ENCODE measurements at places on chromosomes 13 and 19.

- DNase-seq, result no peak
These were observed 81.6 kb downstream of the CHST8 start for GRCh38 chr19:33703438-33703750.

- no peak for DNase-seq
These were observed 10.7 kb downstream of the SHISA7 start for GRCh38 chr19:55432241-55432959.

DNA sequence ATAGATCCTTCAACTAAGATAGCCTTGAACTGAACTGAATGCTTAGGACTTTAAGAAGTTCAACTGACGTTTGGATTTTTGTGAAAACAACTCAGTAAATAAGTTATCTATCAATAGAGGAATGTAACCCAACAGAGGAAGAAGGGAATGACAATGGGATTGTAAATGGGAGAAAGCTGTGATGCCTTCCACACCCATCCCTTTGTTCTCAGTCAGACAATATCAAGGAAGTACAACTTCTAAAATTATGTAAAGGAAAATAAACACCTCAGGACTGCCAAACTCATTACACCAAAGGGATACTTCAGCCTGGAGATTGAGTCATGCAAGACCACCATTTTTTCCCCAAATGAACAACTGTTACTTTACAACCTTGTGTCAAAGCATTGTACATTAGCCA is 21.1 kb downstream of the CEACAM8 start:
- DNase-seq, result no peak

DNA sequence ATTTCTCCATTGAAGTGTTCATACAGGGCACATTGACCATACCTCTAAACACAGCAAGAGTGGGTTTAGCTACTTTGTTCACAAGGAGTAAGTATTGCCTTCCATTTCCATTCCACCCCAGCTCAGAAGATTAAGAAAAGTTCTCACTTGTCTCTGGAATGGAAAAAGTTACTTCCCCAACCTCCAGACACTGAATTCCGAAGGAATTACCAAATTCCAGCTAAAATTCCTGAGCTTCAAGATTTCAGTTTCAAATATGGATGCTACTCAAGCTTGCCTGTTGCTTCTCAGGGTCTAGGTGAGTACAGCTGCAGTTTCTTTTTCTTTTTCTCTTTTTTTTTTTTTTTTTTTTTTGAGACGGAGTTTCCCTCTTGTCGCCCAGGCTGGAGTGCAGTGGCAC is 33.6 kb downstream of the TEX26 start:
- DNase-seq, result no peak

DNA sequence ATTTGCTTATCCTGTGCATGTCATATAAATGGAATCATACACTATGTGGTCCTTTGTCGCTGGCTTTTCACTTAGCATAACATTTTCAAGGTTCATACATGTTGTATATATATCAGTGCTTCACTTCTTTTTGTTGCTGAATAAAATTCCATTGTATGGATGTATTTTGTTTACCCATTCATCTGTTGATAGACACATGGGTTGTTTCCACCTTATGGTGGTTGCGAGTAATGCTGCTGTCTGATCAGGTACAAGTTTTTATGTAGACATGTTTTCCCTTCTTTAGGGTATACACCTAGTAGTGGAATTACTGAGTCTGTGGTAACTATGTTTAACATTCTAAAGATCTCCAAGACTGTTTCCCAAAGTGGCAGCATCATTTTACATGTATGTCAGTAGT is 102.5 kb downstream of the RNF17 start:
- no peak for DNase-seq

GRCh38 chr19:18309525-18310064 is 13.3 kb downstream of the LSM4 start:
- DNase-seq, result no peak

- peak; percentile 82 for DNase-seq
These were observed 1.8 kb downstream of the ETHE1 start for GRCh38 chr19:43524922-43525835.

- DNase-seq, result no peak
These were observed 734 bp upstream of the TRMT1 start for GRCh38 chr19:13117176-13117771.

GRCh38 chr19:5032101-5032967 is 63.4 kb downstream of the KDM4B start:
- no peak for DNase-seq

DNA sequence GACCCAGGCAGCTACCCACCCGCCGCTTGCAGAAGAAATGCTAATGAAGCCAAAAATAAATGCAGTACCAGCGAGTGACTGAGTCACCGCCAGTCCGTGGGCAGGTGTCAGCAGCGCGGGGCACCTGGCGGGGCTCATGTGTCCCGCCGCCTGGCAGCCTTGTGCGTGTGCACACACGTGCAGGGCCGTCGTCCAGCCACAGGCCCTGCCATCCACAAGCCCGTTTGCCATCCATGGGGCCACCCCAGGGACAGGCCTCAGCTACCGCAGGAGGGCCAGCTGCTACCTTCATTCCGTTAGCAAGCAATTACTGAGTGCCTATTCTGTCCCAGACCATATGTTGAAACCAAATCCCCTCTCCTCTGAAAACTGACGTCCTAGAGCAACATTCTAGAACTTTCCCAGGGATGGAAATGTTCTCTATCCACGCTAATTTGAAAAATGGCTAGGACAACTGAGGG is 20.5 kb downstream of the NCAN start:
- DNase-seq, result no peak

GRCh38 chr19:35856546-35857149 is at the start of gene KIRREL2:
Gene KIRREL2, plus strand, starts transcription at chr19:35856911. Its CDS starts 209 bp downstream, at chr19:35857120.
- DNase-seq, result no peak

- DNase-seq, result no peak
These were observed 772.0 kb downstream of the DIAPH3 start for GRCh38 chr13:59391696-59392095.

DNA sequence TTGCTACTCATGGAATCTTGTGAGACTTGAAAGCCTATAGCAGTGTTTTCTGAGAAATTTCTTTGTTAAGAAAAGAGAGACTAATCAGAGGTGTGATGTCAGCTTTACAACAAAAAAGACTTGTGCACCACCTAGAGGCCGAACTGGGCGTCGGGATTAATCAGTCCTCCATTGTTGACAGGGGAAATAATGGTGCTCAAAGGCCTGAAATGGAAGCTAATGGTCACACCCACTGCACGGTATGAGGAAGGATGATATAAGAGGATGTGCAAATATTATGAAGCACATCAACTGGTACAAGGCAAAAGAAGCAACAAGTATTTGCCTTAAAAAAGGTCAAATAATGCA is 480.2 kb upstream of the MIR17HG start:
- DNase-seq, result peak; percentile 77

GRCh38 chr13:58850161-58850560 is 1218.6 kb downstream of the PCDH17 start:
- no peak for DNase-seq

- no peak for DNase-seq
These were observed 1591.0 kb upstream of the SLC10A2 start for GRCh38 chr13:104657196-104657595.

- no peak for DNase-seq
These were observed 12.3 kb downstream of the CIB3 start for GRCh38 chr19:16160943-16161560.

DNA sequence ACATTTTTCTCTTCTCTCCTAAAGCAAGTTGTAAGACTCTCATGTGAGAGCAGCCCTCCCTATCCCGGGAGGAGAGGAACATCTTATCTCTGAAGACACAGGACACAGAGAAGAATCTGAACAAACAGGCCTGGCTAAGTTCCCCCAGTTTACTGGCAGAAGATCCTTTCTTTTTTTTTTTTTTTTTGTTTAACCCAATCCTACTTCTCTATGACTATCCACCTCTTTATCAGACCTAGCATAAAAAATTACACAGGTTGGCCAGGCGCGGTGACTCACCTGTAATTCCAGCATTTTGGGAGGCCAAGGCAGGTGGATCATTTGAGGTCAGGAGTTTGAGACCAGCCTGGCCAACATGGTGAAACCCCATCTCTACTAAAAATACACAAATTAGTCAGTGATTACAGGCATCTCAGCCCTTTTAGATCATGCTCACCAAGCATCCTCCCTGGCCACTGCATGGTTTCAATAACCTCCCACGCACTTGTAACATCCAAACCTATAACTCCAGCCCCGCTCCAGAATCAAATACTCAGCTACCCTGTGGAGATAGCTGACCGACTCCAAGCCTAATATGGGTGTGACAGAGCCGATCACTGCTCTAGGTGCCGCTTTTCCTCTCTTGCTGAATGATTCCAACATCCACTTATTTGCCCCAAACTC is 27.3 kb upstream of the MUC16 start:
- DNase-seq, result no peak

- no peak for DNase-seq
These were observed 19.1 kb downstream of the PEX11G start for GRCh38 chr19:7469669-7470285.

- DNase-seq, result no peak
These were observed 858.0 kb downstream of the SLITRK1 start for GRCh38 chr13:83024232-83024631.

GRCh38 chr13:44876782-44877324 is 112.4 kb downstream of the NUFIP1 start:
- no peak for DNase-seq

GRCh38 chr19:18793144-18794028 is 2.3 kb upstream of the COMP start:
- no peak for DNase-seq

- peak; percentile 86 for DNase-seq
These were observed 5.2 kb downstream of the TRIP10 start for GRCh38 chr19:6744381-6745301.

- no peak for DNase-seq
These were observed 201.3 kb upstream of the SLITRK6 start for GRCh38 chr13:86000546-86000945.

DNA sequence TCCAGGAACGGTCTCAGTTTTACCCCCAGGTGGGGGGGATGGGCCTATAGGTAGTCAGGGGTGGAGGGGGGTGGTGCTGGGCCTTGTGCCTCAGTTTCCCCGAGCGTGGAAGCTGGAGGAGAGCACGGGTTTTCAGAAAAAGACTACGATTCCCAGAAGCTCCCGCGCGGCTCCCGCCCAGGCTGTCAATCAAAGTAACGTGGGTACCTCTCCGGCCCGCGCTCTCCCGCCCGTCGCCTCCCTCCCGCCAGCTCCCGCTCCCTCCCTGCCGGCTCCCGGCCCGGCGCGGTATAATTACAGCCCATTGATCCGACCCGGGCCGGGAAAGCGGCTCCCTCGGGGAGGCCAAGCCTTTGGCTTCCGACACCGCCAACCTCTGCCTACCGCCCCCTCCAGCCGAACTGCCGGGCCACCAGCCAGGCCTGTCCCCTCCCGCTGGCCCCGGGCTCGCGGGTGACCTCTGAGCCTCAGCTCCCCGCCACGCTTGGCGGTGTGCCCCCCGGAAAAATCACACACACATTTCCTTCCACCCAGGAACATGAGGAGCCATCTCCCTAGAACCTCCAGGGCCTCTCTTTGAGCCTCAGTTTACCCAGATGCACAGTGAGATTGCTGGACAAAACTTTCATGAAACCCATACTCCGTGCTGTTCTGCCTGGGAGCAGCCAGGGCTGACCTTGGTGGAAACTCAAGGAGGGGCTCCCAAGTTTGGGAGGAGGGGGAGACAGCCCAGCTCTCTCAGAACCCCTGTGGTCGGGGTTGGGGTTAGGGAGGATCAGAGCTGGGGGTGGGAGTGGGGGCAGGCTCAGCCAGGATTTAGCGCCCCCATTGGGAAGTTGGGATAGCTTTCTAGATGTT is 7.3 kb upstream of the TLE2 start:
- DNase-seq, result peak; percentile 96

GRCh38 chr19:35907377-35907745 is 734 bp downstream of the TYROBP start:
- no peak for DNase-seq

- no peak for DNase-seq
These were observed 2700.2 kb downstream of the PCDH9 start for GRCh38 chr13:64529874-64530485.

DNA sequence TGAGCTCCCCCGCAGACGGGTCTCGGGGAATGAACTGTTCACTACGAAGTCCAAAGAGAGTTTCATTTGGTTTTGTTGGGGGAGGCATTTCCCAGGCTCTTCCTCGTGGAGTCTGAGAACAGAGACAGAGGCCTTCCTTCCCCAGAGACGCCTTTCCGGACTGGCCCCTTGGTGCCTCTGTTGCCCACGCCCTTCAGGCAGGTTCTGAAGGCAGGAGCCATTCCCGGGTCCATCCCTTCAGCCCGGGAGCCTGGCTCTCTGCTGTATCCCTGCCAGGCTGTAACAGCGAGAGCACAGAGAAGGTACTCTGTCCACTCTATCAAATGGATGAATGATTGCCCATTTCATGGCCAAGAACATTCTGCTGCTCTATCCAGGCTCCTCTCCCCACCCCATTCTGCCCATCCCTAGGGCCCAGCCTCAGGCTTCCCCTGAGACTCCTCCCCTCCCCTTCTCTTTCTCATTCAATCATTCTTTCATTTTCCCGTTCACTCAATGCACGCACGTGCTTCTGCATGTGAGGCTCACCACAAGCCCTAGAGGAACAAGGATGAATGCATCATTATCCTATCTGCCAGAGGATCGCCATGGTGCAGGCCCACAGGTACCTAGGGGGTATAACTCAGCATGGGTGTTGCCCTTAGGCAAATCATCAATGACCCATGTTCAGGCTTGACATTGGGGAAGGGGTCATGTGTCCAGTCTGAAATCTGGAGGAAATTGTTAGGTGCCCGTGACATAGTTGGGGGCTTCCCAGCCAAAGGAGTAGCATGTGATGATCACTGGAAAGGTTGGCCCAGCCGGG is 298.6 kb downstream of the ZNF536 start:
- DNase-seq, result no peak

DNA sequence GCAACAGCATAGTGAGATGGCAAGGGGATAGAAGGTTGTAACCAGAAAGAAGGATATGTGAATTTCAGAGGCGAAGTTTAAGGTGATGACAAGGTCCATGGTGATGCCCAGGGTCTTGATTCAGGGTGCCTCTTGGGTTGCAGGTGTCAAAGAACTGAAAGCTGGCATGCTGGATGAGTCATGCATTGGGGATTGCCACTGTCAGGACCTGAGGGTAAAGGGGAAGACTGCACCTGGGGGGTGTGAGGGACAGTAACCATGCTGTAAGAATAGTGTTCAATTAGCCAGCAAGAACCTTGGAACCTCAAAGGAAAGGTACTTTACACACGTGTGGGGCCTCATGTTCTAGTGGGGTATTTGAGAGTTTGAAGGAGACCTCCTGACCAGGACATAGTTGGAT is 279.6 kb downstream of the SLC7A1 start:
- DNase-seq, result no peak

DNA sequence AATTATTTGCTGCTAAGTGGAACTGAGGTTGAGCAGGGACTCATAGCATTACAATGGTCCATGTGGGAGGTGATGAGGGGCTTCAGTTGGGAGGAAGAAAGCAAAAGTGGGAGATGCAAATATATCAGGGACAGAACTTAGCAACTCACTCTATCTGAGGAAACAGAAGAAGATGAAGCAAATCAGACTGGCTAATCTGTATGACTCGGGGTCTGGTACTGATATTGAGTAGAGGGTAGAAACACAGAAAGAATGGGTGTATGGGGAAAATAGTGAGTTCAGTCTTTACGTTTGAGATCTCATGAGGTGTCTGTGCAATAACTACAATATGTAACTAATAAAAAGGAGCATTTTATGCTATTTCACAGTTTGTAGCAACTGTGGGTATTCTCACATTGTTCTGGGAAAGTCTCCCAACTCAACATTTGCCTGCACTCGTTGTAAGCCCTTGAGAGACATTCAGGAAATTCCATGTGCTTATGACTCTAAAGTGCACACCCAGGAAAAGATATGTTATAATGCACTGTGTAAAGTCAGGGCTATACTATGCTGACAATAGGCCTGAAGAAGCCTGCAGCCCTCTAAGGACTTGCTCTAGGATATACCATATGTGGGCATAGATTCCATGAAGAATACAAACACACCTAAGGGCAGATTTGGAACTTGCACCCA is 183.5 kb downstream of the SPRY2 start:
- no peak for DNase-seq

- no peak for DNase-seq
These were observed 506.2 kb downstream of the FGF9 start for GRCh38 chr13:22176968-22177520.

Data from tibial artery (tissue), 4 donors.